ENCODE measurements at places on chromosomes 12 and 14.

- DNase-seq: peak; percentile 2
Measured at GRCh38 chr12:60075091-60075490, 479.3 kb downstream of the SLC16A7 start.

DNA sequence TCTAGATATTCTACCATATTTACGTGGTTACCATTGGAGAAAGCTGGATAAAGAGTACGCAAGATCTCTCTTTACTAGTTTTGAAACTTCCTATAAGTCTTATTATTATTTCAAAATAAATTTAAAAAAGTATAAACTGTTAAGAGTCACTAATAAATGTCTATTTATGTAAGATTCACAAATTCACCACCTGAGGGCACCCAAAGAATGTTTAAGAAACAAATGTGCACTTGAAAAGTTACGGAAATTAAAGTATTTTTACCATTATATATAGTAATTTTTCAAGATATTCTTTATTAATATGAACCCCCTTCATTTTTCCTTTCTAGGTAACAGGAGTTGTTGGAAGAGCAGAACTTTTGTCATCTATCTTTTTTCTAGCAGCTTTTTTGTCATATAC is 11.9 kb downstream of the TMTC3 start:
- DNase-seq: peak; percentile 53

DNA sequence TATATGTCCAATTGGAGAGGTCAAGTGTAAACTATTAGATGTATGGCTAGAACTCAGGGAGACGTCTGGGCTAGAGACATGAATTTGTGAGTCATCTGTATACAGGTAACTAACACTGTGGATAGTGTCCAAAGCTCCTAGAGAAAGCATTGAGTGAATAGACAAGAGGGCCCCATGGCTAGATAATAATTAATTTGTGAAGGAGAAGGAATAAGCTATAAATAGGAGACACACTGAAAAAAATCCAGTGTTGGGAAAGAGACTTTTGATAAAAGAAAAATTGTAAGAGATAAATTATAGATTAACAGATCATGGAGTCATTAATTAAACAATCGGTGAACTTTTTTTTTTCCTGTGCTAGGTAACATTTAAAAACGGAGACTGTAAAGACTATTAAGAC is 326.6 kb upstream of the PRICKLE1 start:
- DNase-seq: no peak

DNA sequence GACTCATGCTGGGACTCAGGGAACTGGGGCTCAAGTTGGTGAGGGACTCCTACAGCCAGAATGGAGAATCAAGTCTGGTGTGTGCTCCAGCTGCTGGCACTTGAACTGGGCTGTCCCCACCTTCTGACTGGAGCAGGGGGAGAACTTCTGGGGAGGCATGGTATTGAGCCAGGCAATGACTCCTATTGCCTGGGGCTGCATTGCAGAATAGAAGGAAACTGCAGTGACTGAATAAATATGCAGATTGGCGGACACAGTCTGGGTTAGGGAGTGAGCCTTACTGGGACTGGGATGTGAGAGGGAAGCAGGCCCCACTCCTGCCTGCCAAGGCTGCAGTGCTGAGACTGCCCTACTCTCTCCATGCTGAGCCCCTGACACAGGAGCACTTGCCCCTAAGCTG is 8.8 kb upstream of the ZNF268 start:
- no peak for DNase-seq

GRCh38 chr12:39420043-39420442 is 22.9 kb downstream of the KIF21A start:
- DNase-seq: no peak

GRCh38 chr14:65548878-65549277 is 136.3 kb downstream of the FUT8 start:
- DNase-seq: no peak

DNA sequence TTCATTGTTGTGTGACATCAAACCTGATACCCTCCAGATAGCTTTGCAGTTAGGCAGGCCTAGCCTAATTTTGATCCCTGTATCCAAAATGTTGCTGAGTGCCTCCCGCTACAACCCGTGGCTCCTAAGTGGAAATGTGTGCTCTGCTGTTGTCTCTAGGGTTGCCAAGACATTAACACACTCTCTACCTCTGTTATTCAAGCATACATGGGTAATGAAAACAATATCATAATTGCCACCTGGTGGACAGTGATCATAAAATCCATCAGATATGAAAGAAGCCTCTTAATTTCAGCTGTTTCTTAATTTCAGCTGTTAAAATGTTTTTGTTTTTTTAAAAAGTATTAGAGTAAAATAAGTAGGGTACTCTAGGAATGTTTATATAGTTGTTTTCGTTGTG is 93.5 kb downstream of the PLEKHA5 start:
- peak; percentile 44 for DNase-seq

DNA sequence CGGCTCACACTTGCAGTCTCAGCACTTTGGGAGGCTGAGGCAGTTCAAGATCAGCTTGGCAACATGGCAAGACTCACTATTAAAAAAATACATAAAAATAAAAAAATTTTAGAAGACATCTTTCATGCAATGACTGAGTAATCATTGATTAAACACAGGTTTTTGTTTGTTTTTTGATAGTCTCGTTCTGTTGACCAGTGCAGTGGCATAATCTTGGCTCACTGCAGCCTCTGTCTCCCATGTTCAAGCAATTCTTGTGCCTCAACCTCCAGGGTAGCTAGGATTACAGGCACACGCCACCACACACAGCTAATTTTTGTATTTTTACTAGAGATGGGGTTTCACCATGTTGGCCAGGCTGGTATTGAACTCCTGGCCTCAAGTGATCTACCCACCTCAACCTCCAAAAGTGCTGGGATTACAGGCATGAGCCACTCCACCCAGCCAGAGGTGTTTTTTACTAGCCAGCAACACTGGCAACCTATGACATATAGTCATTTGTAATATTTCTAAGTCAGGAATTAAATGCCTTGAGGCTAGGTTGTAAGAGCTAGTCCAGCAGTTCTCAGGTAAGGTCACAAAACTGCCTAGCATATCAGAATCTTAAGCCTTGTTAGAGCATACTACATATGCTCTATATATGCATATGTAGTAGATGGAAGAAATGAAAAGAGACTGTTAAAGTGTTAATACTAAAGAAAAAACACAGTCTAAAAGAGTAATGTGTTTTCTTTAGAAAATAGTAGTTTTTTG is 27.1 kb downstream of the HECTD1 start:
- DNase-seq: no peak

- no peak for DNase-seq
Measured at GRCh38 chr14:49196327-49196726, 389.9 kb downstream of the RPS29 start.
